ENCODE measurements at places on chromosomes 5 and 9. TPM values are rescaled to one million over a fixed set of nuclear protein-coding genes. Genes with fewer than 3 reads are reported as not detected.

- DNase-seq: no peak
These were observed 16.4 kb upstream of the C5orf58 start for GRCh38 chr5:170216257-170216864.

- no peak for DNase-seq
These were observed 35.8 kb downstream of the PHF2 start for GRCh38 chr9:93612052-93612795.

The SEMA5A gene
- total RNA-seq: 1.6 TPM

DNA sequence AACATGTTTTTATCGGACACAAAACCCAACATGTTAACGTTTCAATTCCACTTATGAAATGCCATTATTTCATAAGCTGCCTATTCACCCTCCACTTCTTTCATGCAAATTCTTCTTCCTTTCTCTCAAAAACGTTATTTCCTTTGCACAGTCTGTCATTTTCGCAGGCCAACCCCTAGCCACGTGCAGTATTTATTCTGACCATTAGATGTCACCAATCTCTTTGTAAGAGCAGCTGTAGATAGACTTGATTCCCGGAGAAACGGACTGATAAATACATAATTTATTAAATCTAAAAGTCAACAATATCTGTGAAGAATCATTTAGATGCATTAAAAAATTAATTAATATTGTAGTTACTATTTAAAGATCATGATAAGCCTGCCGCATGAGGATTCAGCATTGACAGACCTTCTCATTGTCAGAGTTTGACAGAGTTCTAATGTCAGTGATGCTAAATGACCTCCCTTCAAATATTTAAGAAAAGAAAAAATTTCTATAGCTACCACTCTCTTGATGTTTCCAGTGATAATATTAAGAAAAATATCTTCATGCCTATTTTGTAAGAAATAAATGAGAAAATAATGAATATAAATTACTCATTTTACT is 933.6 kb downstream of the CDH12 start:
- DNase-seq: peak; percentile 9

The CCL28 gene
- 6.2 TPM for total RNA-seq

The HEMGN gene
- not detected for total RNA-seq

The EQTN gene
- total RNA-seq: not detected

GRCh38 chr5:96636594-96636993 is 25.6 kb upstream of the CAST start:
- no peak for DNase-seq

DNA sequence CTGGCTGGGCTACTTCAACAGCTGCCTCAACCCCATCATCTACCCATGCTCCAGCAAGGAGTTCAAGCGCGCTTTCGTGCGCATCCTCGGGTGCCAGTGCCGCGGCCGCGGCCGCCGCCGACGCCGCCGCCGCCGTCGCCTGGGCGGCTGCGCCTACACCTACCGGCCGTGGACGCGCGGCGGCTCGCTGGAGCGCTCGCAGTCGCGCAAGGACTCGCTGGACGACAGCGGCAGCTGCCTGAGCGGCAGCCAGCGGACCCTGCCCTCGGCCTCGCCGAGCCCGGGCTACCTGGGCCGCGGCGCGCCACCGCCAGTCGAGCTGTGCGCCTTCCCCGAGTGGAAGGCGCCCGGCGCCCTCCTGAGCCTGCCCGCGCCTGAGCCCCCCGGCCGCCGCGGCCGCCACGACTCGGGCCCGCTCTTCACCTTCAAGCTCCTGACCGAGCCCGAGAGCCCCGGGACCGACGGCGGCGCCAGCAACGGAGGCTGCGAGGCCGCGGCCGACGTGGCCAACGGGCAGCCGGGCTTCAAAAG is 36.9 kb upstream of the TTC1 start:
- no peak for DNase-seq

DNA sequence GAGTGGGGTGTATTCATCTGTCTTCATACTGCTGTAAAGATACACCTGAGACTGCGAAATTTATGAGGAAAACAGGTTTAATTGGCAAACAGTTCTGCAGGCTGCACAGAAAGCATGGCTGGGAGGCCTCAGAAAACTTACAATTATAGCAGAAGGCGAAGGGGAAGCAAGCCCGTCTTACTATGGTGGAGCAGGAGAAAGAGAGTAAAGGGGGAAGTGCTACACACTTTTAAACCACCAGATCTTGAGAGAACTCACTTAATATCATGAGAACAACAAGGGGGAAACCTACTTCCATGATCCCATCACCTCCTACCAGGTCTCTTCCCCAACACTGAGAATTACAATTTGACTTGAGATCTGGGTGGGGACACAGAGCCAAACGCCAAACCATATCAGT is 12.5 kb upstream of the NREP start:
- no peak for DNase-seq

DNA sequence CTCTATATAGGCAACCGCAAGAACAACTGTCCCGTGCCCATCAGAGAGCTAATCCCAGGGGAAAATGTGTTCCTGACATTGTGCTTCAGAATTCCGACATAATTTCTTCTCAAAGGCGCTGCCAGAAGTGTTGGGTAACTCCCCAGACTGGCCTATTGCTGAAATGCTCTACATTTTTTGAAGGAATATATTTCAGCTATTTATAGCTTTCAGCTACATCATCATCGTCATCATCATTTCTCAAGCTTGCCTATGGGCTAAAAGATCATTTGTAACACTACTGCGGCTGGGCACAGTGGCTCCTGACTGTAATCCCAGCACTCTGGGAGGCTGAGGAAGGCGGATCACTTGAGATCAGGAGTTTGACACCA is 49.7 kb downstream of the MYO10 start:
- DNase-seq: no peak

The EFNA5 gene
- 28.1 TPM for total RNA-seq

DNA sequence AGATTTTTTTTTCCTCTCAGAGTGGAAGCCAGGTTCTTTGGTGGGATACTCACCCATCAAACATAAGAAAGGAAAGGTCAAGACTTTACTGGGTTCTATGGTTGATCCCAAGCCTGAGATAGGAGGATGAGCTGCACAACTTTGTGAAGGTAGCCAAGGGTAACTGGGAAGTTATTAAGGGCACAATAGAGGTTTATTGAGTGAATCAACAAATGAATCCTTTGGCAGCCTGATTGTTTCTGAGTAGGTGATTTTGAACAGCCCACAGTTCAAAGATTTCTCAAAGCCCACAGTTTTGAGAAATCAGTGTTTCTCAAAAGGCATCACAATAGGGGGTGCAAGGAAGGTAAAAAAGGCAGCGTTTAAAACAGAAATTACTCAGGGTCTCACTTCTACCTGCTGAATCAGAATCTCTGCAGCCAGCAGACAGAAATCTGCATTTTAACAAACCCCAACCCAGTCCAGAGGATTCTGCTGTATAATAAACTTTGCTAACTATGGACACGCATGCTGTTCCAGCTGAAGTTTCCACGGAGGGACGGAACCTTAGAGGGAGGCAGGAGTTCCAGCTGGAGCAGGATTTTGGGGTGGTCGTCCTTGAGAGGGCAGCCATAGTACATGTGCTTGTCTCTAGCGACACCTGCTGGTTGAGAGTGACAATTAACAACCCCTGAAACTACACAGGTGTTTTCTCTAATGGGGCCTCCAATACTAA is 32.7 kb upstream of the FSD1L start:
- no peak for DNase-seq

DNA sequence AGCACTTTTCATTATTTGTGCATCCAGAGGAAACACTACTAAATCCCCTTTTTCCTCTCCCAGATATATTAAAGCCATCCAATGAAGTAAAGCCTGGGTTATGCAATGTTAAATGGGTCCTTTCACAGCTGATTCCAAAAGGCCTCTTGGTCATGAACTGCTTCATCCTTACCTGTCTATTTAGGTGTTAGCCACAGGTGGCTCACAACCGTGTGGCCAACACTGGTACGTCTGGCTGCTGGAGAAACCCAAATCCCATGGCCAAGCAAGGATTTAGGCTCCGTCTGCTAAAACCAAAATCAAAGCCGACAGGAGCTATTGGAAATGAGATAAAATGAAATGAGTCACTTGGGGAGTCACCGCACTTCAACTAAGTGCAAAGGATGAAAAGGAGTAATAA is 193.9 kb downstream of the ADCY2 start:
- DNase-seq: no peak

DNA sequence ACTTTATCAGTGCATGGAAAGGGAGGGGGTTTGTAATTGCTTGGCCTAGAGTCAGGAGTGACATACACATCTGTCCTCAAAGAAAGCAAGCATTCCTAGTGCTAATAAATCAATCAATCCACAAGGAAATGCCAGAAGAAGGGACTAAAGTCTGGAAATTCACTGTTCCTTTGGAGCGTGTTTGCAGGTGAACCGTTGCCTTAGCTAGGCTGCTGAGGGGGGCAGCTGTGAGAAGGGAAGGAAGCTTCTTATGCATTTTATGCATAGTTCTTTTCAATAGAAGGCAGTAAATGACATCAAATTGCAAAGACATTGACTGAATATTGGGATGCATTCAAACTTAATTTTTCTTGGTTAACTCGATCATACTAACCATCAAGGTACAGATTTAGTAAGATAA is 1092.5 kb upstream of the SEMA6A start:
- DNase-seq: no peak

DNA sequence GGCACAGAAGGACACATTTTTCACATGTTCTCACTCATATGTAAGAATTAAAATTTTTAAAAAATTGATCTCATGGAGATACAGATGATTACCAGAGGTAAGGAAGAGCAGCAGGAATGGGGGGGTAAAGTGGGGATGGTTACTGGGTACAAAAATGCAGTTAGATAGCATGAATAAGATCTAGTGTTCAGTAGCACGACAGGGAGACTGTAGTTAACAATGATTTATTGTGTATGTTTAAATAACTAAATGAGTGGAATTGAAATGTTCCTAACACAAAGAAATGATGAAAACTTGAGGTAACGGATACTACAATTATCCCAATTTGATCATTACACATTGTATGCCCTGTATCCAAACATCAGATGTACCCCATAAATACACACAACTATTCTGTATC is 15.2 kb upstream of the TGFBI start:
- no peak for DNase-seq

GRCh38 chr5:63953217-63953616 is 9.0 kb downstream of the HTR1A start:
- no peak for DNase-seq

DNA sequence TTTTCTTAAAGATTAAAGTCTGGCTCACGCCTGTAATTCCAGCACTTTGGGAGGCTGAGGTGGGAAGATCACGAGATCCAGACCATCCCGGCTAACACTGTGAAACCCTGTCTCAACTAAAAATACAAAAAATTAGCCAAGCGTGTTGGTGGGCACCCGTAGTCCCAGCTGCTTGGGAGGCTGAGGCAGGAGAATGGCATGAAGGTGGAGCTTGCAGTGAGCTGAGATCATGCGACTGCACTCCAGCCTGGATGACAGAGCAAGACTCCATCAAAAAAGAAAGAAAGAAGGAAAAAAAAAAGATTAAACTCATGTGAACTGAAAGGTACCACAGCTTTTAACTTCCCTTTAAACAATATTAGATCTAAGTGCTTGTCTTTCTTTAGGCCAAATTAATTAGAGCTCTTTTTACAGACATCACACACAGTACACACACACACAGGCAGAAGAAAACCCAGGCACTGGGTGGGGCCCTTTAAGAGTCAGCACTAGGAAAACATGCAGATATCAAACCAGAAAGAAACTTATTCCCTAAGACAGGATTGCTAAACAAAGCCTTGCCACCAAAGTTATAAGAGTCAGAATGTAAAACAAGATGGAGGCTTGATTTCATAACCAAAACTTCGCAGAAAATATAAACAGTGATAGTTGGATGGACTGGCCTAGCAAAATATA is 29.3 kb upstream of the UHRF2 start:
- peak; percentile 49 for DNase-seq

- no peak for DNase-seq
These were observed 101.5 kb upstream of the ZNF608 start for GRCh38 chr5:124847907-124848306.

The DMGDH gene
- 1.9 TPM for total RNA-seq

The WASHC1 gene
- 2.9 TPM for total RNA-seq

The CATSPER3 gene
- 0.29 TPM for total RNA-seq

The UNC13B gene
- 19.6 TPM for total RNA-seq

- no peak for DNase-seq
These were observed 8.7 kb downstream of the TRIM36 start for GRCh38 chr5:115160975-115161475.

GRCh38 chr5:6452622-6453504 is 4.2 kb downstream of the UBE2QL1 start:
- DNase-seq: no peak

The FNIP1 gene
- total RNA-seq: 15.6 TPM

The APBA1 gene
- total RNA-seq: 0.29 TPM

The ANKRD18A gene
- 2.7 TPM for total RNA-seq

- DNase-seq: no peak
These were observed 4.3 kb downstream of the CD74 start for GRCh38 chr5:150408231-150408943.

The CDC20B gene
- total RNA-seq: not detected

DNA sequence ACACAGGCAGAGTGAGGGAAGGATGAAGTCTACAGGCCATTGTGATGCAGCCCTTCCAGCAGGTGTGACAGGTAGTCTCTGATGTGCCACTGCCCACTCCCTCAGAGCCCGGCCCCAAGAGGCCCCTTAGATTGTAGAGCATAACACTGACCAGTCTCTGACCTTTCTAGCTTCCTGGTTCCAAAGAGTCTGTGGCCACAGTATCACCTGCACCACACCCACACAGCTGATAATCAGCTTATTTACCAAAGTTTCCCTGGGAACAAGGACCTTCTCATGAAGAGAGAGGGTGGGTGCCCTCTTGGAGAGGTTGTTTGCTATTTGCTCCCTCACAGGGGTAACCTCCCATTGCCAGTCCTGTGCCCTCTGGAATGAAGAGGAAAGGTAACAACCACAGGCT is 11.0 kb upstream of the ACER2 start:
- DNase-seq: no peak

- peak; percentile 39 for DNase-seq
These were observed 7.3 kb upstream of the CTSV start for GRCh38 chr9:97046228-97046627.

DNA sequence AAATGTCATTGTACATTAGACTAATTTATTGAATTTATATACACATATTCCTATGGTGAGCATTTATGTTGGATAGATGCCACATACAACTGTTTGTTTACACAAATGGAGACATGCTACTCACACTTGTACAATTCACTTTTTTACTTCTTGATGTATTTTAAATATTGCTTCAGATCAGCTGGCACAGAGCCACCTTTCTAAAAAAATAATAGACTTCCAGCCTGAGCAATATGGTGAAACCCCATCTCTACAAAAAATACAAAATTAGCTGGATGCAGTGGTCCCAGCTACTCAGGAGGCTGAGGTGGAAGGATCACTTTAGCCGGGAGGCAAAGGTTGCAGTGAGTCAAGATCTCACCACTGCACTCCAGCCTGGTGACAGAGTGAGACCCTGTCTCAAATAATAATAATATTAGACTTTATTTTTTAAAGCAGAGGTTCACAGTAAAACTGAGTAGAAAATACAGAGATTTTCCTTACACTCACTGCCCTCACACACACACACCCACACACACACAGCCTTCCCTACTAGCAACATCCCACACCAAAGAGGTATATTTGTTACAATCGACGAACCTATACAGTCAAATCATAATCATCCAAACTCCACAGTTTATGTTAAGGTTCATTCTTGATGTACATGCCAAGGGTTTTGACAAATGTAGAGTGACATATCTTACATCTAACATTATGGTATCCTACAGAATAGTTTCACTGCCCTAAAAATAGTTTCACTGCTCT is 16.5 kb upstream of the ADRB2 start:
- no peak for DNase-seq
